ENCODE measurements at places on chromosomes 5 and 9.

DNA sequence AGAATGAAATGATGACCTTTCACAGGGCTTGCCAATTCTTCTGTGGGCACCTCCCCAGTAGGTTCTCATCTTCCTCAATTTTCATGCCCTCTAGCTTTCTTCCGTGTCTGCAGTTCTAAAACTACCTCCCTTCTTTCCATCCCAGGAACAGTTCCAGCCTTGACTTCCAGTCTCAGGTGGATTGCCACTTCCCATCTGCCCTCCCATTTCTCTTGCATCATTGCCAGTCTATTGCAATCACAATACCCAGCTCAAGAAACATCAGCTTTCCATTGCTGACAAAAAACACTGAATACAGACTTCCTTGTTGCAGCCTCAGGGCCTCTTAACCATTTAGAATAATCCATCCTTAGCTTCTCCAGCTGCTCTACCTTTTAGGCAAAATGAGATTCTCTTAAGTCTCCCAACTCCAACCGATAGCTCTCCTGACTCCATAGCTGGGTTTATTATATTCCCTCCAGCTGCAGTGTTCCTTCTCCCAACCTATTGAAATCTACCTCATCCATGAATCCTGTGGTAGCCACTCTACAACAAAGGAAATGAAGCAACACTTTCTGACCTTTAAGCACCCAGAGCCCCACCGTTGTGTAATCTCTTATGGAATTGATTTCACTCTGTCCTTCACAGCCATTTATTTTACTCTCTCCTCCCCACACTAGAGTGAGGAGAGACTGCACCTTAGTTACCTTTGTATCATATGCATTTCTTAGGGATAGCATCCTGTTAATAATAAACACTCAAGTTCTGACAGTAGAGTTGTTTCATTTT is 75.6 kb upstream of the PCA3 start:
- no peak for DNase-seq

GRCh38 chr5:172506251-172506650 is 51.9 kb upstream of the SH3PXD2B start:
- no peak for DNase-seq

- no peak for DNase-seq
Observed at GRCh38 chr9:116791326-116791725, 104.2 kb downstream of the TRIM32 start.

- no peak for DNase-seq
Observed at GRCh38 chr5:40258222-40258621, 421.5 kb upstream of the PTGER4 start.

GRCh38 chr5:88502179-88503040 is 233.8 kb upstream of the TMEM161B start:
- DNase-seq = peak; percentile 20

DNA sequence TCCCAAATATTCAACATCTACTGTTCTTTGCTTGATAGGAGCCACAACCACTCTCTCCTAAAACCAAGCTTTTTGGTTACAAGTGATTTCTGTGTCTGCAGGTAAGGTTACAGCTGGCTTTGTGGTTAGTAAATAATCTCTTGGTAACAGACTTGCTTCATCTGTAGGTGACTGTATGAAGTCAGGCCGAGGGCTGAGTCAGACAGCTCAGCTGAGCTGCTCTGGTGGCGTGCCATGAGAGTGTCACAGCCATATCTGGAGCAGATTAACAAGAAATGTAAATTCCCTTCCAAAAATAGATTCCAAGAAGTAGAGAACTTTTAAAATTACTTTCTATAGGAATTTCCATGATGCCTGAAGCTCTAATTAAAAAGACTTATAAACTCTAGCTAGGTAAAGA is 23.7 kb upstream of the TAS2R1 start:
- no peak for DNase-seq

GRCh38 chr5:40465416-40465815 is 214.3 kb upstream of the PTGER4 start:
- no peak for DNase-seq

- DNase-seq = no peak
Observed at GRCh38 chr9:135087899-135088347, 455 bp downstream of the OLFM1 start.

- no peak for DNase-seq
Observed at GRCh38 chr5:79399046-79399445, 114.9 kb downstream of the HOMER1 start.

DNA sequence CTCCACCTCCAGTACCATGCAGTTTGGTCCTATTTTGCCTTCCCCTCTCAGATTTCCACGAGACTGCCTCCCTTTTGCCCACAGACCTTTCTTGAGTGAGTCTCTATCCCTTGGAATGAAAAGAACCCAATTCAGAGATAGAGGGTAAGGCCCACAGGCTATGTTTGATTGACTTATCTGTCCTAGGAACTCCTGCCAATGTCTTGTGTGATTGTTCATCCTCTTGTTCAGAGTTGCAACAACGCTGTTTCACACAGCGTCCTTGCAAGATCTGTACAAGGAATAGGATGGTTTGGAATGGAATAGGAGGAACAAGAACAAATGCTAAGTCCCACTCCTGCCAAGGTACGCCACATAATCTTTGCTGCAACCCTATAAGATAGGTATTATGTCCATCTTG is 142.2 kb upstream of the ABCA1 start:
- DNase-seq = no peak

Measured in GM12878 (cell line).